Activated T-cell treated with anti-CD3 and anti-CD28 coated beads, Interleukin-2, amount 50 U/mL, for 4 hours (primary cell): ENCODE measurements at places on chromosomes 3 and 15. TPM values are rescaled to one million over a fixed set of nuclear protein-coding genes. Genes with fewer than 3 reads are reported as not detected.

GRCh38 chr15:48432688-48433087, 101.5 kb downstream of the DUT start:
- no peak for DNase-seq

The SLC27A2 gene
- 14.4 TPM for total RNA-seq

The ARPIN gene
- total RNA-seq = 0.13 TPM

GRCh38 chr15:92669432-92669831, 13.9 kb upstream of the FAM174B start:
- DNase-seq = no peak

DNA sequence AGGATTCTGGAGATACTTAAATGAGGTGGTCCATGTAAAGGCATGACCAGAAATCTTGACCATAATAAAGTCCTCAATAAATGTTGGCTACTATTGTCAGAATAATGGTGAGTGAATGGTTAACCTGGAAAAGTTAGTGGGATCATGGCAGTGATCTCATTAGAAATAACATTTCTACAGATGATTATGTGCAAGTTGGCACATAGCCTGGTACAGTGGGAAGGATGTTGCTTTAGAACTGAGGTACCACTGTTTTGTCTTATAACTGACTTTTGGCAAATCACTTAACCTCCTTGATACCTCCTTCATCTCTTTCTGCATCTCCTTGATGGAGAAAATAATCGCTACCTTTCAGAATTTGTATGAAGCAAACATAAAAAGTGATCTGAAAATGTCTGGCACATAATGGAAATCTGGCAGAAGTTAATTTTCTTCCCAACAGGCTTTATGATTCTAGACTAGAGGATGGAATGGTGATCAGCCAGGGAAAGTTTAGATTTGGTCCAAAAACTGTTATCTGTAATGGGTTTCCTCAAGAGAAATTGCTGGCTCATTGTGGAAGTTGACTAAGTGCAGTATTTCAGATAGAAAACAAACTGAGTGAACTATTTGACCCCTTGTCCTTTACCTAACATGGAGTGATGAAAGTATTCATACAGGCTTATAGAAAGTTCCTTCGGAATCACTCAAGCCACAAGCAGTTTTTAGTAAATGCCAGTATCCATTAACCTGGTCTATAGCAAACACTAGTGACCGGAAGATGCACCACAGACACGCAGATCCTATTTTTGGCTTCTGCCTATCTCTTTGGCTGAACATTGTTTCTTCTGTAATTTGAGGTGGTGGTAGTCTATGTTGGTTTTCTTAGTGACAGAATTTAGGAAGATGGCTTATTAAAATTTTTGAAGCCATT, 449.6 kb upstream of the TGFBR2 start:
- no peak for DNase-seq

GRCh38 chr3:186525369-186526255, 18.6 kb downstream of the CRYGS start:
- no peak for DNase-seq

DNA sequence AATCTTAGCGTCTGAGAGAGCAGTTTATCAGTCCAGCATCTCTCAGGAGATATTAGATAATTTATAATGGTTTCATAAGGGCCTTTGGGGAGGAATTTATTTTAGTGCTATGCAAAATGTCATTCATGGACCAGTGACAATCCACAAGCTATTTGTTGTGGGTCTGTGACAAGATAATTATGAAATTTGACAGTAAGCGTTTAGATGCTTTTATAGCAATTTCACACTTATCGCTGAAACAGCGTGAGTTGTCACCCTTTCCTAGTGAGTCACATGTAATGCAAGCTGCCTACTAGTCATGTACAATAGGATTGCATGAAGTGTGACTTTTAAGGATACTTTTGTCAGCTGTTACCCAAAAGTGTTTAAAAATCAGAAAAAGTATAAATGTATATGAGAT, 315.6 kb upstream of the THBS1 start:
- DNase-seq = no peak

The FSIP1 gene
- total RNA-seq = 0.38 TPM

The SH2D7 gene
- not detected for total RNA-seq

GRCh38 chr3:136612512-136612911, 139.7 kb downstream of the STAG1 start:
- no peak for DNase-seq

The MYH15 gene
- 0.08 TPM for total RNA-seq

The ZBTB38 gene
- total RNA-seq = 21.0 TPM

The SMAD3 gene
- total RNA-seq = 24.4 TPM

The GTF2E1 gene
- 25.5 TPM for total RNA-seq

DNA sequence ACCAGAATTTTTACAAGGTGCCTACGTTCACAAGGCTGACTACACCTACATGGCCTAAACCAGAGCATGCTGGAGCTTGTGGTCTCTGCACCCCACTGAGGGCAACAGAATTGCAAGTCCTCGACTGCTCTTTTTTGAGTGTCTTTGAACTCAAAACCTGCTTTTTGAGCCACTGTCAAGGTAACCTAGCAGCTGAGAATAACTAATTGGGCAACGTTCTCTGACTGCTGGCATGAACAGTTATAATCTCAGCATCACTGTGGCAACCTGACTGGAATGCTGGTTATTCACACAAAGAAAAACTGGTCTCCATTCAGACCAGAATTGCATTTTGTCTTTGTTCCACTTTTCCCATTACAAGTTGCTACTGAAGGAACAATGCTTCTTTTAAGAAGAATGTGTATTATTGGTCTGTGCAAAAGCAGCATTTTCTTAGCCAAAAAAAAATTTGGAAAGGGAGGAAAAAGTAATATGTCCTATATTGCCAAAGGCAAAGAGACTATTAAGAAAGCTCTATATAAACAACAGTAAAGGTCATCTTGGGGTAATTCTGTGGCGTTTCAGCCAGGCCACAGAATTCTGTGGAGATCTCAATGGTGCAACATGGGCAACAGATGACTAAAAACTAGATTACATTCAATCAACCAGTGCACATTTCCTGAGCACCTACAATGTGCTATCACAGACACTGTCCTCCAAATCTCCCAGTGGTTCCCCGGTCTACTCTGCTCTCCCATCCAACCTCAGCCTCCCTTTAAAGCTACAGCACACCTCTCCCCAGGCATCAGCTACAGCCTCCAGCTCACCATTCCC, 76.8 kb downstream of the TNIK start:
- no peak for DNase-seq

DNA sequence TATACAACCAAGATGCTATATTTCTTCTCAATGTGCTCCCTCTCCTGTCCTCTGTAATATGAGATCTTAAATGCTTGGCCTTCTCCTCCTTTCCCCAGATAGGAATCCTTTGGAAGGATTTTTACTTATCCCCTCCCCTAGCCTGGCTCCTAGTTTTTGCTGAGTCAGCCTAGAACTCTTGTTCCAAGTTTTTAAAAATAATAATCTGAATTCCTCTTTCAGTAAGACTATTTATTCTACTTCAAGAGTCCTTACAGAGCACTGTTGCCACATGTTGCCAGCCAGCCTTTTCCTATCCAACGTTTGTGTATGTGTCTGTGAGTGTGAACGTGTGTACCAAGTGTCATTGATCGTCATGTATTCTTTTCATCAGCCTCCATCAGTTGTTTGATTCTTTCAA, 11.0 kb upstream of the KCNMB2 start:
- DNase-seq = no peak

The GPR62 gene
- not detected for total RNA-seq

GRCh38 chr3:27081992-27082607, 287.1 kb downstream of the NEK10 start:
- DNase-seq = no peak

The CPA3 gene
- not detected for total RNA-seq

DNA sequence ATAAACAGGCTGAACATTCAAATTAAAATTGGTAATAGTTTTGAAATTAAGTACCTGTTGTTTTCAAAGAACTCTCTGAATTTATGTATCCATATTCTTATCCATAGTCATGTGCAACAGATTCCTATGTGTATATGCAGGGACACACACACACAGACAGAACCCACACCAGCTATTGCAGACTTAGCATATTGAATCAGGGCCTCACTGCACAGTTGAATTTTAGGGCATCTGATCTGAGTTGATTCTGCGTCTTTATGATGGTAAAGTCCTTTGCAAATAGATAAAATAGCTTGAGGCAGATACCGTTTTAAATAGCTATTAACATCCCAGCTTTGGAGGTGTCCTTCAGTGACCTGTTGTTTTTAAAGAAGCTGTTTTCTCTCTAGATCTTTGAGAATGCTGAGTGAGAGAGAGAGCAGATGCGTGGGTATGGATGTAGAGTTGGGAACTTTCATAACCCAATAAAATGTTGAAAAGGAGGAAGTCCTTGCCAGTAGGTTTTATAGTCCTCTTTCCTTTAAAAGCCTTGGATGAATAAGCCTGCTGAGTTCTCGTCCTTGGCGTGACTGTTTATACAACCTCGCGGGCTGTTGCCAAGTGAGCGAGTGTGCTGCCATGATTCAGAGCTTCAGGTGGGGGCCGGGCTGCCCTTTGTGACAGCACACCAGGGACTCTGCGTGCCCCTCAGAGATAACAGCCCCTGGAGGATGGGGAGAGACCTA, 18.3 kb downstream of the MYZAP start:
- DNase-seq = no peak

The ITGA11 gene
- total RNA-seq = not detected

The SLC28A1 gene
- total RNA-seq = not detected

DNA sequence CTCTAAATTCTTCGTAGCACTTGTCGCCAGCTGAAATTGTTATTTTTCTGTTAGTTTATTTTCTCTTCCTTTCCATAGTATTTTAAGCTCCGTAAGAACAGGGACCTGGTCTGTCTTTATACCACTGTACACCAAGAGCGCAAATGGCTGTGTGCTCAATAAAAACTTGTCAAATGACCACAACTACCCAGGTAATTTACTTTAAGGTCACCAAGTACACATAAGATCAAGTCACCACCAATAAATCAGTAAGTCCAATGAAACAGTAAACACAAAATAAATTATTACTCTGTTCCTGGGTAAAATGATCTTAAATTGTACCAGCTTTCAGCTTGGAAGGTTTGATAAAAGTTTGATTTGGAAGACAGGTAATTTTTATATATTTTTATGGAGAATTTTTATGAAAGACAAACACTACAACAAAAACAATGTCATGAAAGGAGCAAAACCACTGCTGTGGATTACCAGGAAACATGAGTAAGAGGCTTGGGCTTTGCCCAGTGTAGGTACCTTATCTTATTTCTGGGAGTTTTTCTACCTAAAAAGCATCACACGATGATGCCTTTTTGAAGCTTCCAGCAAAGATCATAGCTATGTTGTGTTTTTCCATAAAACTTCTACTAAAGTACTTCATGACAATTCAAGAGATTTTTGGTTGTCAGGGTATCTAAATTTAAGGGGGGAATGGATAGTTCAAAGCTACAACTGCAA, 406.8 kb downstream of the SHQ1 start:
- no peak for DNase-seq

The SH3GL3 gene
- total RNA-seq = not detected

The CCR8 gene
- total RNA-seq = 0.40 TPM
